ENCODE measurements at places on chromosomes 16 and 17.

- DNase-seq, result no peak
Measured at GRCh38 chr16:85491058-85491771, 121.9 kb upstream of the GSE1 start.

GRCh38 chr16:25060920-25061319 lies 45.8 kb upstream of the ARHGAP17 start:
- DNase-seq, result no peak

DNA sequence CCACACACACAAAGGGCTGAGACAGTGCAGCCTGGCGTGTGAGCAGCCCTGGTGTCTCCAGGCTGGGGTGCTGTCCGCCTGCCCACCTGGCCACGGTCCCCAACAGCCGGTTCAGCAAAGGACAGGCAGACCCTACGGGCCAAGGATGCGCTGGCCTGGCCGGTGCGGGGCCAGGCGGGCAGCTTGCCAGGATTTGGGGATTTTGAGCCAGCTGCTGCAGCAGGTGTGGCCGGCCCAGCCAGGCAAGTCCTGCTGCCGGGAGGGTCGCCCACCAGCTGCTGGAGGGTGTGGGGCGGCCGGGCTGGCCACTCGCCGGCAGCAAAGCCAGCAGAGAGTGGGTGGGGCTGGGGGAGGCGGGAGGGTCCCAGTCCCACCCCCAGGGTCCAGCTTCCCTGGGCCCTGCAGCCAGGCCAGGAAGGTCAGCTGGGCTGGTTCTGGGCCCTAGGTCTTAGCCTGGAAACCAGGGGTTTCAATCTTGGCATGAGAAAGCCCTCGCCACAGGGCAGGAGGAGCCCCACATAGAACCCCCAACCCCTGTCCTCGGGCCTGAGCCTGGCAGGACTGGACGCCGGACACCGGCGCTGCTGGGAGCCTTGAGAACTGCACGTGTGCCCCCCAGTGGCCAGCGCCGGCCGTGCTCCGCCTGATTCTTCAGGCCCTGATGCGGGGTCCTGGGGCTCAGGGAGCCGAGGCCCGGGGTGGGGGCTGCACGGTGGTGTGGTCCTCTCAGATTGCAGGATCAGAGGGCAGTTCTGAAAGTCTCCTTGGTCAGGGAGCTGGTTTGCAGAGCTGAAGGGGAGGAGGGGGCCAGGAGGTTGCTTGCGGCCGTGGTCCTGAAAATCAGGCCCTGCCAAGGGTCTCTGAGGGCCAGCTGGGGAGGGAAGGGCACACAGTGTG lies 17.6 kb upstream of the SSTR5 start:
- DNase-seq, result peak; percentile 49

DNA sequence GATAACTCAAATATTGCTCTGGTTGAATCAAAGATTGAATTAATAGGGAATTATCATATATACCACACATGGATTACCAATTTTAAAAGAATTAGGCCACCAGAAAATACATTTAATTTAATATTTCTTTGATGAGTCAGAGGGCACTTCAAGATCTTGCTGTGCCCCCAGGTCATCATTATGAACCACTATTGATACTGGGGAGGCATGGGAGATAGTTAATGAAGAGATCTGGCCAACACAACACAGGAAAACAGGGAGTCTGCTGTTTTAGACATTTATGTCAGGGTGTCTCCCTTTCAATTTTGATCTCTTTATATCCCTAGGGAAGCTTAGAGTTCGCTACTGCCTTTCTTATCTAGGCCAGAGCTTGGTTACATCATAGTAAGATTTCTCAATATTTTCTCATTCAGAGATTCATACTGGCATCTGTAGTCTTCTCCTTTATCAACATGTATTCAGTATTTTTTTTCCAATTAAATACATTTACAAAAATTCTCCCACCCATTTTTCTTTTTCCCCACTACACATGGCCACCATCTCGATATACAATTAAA lies 158.3 kb upstream of the ZFHX3 start:
- peak; percentile 59 for DNase-seq

DNA sequence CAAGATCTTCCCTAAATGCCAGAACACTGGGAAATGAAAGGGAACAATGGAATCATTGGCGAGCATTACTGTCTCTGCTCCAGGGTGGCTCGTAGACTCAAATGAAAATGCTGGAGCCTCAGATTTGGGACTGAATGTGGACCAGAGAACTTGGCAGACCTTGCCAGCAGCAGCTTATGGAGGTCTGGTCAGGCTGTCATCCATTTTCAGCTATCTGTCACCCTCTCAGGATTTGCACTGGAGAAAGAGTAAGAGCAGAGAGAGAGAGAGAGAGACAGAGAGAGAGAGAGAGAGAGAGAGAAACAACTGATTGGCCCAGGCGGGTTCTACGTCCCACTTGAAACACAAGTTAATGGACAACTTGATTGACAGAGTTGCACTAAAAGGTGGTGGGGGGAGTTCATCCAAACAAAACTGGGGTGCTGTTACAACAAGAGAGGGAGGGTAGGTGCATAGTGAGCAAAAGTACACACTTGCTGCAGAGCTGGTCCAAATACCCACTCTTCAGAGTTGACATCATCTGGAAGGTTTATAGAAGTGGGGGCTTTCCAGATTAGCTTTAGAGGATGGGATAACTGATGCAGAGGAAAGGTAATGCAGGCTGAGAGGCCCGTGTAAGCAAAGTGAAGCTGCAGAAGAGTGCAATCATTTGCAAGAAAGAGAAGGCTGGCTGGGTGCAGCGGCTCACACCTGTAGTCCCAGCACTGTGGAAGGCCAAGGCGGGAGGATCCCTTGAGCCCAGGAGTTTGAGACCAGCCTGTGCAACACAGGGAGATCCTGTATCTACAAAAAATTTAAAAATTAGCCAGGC lies 16.5 kb upstream of the NSMCE1 start:
- no peak for DNase-seq

GRCh38 chr17:81069135-81069645 lies 34.2 kb downstream of the BAIAP2 start:
- DNase-seq, result no peak

DNA sequence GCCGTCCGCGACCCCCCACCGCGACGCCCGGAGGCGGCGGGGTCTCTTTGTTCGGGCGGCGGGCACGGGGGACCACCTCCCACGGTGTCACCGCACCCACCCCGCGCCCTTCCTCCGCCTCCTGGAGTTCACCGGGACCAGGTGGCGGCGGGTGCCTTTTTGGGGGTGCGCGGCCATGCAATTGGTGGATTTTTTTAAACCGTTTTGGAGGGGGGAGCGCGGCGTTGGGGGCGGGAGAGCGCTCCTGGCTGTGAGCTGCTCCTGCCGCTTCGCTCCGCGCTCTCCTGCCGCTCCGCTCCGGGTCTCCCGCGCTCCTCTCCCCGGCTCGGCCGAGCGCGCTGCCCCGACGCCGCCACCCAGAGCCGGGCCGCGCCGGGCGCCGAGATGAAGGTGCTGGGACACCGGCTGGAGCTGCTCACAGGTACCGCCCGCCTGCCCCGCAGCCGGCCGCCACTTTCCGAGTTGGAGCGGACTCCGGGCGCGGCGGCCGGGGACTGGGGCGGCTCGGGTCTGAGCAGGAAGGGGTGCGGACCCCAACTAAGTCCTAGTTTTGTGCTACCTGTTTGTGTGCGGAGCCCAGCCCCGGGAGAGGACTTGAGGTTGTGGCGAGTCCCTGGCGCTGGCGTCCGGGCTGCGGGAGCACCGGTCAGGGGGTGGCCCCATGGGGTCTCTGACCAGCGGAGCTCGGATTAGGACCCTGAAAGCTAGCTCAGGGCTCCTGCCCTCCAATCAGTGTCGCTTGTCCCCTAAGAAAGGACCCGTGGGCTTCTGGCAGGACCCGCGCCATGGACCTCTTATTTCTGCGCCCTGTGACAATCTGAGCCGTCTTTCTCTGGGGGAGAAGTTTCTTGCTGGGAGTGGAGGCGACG lies 35.7 kb upstream of the NDRG4 start:
- DNase-seq, result no peak

DNA sequence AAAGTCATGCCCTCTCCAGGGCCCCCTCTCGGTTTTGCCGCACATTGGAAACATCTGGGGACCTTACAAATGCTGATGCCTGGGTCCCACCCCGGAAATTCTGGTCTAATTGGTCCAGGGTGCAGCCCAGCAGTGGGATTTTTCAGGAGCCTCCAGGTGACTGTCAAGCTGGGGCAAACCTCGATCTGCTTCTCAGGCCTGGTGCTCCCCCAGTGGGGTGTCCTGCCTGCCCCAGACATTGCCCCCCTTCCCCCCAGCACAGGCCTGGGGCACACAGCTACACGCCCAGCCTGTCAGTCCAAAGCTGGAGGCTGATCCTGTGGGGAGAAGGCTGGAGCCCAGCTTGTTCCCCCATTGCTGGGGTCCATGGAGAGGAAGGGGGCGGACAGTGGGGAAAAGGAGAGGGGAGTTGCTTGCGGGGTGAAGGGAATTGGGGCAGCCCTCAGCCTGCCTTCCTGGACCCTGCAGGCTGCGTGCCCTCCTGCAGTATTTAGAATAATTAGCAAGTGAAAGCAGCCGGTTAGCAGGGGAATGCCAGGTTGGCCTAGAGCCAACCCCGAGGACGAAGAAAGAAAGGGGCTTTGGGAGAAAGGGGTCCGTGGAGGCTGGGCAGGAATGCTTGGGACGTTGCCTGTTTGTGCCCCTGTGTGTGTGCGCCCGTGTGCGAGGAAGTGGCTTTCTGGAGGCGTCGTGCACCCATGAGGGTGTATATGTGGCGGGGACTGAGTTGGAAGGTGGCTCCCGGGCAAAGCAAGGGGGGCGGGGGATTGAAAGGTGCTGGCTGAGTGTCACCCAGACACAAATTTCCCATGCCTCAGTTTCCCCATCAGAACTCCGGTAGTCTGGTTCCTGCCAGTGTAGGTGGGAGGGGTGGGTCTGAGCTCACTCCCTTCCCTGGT lies 5.9 kb downstream of the FOXJ1 start:
- no peak for DNase-seq

DNA sequence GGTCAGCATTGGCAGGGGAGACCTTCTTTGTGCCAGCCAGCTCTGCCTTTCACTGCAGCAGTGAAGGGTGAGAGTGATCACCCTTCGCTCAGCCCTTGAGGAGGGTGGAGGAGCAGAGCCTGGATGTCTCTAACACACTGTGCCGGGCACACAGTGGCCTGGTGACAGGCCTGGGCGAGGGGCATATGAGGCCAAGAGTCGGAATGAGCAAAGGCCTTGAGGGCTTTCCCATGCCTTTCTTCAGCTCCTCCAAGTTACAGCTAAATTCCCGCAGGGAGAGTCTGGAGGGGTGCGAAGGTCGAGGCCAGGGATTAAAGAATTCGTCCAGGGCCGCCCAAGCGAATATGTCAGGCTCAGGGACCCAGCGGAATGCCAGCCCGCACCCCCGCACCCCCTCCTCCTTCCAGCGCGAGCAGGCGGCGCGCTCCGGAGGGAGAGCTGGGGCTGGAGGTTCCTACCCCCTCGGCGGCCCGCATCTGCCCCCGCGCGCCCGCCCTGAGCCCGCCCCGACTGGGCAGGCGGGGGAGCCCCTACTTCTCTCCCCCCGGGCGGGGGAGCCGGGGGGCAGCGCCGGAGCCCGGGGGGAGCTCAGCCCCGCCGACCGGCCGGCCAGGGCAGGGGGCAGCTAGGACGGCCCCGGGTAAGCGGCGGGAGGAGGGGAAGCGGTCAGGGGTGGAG lies at the start of gene RASL10B:
Gene RASL10B (plus strand): TSS at position 401 of the 678 bp plus-strand sequence. CDS start 3,546 bp downstream, outside the sequence.
- no peak for DNase-seq

DNA sequence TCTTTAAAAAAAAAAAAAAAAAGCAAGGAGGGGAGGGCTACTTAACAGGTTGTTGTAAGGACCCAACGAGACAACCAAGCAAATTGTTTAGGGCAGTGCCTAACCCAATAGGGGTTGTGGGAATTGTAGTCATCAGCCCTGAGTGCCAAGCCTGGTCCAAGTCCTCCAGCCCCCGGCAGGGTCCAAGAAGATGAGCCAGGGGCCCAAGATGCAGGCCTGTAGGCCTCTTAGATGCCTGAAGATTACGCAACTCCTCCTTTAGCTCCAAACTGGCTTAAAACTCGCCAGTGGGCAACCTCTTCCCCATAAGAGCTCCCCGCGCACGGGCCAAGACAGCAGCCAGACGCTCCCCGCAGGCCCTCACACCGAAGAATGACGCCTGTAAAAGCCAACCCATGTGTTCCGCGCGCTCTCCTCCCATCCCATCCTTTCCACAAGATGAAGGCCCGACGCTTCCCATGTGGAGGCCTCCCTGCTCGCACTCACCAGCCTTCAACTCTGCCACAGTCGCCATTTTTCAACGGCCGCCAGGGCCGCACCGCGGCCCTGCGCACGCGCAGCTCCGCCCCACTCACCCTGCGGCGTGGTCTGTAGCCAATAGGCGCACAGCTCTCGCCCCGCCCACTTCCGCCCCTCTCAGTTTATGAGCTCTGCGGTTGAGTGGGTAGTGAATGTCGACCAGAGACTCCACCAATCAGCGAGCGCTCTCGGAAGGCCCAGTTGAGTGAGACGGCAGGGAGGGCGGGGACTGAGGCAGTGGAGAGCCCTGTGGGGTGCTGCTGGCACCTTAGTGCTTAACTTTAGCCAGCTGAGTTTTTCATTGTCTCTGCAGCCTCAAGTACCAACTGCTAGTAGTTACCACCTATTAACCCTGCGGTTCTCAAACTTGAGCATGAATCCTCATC lies at the start of gene CEP20:
Gene CEP20 (minus strand): TSS at position 532 of the 905 bp plus-strand sequence. CDS start 18 bp downstream, at position 514.
- peak; percentile 99 for DNase-seq

- no peak for DNase-seq
Measured at GRCh38 chr17:77328823-77329740, 188.3 kb downstream of the SEC14L1 start.

- peak; percentile 22 for DNase-seq
Measured at GRCh38 chr17:80270836-80271235, 10.2 kb downstream of the RNF213 start.

DNA sequence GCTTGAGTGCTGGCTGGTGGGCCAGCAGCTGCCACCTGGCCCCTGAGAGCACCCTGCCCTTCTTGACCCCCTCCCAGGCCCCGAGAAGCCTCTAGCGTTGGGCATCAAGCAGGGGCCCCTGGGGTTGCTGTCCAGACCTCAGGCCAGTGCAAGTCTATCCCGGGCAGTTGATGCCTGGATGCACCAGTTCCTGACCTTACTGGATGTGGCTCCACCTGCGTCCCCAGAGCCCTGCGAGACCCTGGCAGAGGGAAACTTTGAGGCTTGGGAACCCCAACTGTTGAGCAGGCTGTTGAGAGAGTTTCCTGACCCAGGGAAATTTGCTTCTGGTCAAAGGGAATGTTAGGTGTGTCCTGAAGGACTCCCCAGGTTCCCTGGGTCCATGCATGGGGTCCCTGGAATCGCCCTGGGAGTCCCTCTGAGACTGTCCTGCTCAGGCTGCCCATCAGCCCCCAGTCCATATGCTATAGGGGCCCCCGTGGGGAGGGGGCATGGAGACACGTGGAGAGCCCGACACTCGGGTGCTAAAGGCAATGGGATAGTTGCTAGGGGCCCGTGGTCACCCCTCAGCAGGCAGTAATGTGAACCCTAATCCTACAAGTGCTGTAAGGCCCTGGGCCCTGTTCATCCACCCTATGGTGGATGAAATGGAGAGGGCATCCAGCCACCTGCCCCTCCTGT lies 46.4 kb downstream of the RAB11FIP4 start:
- no peak for DNase-seq

All from fibroblast of the aortic adventitia (primary cell).